Progenitor cell of endocrine pancreas (in vitro differentiated cells): ENCODE measurements at places on chromosomes 3 and 15. TPM values are rescaled to one million over a fixed set of nuclear protein-coding genes. Genes with fewer than 3 reads are reported as not detected.

The HYAL1 gene
- total RNA-seq, result 3.1 and 4.1 TPM in 2 replicates

The NEO1 gene
- total RNA-seq, result 118 and 123 TPM in 2 replicates

The CCR9 gene
- not detected in 2 replicates for total RNA-seq

The IQCF5 gene
- total RNA-seq, result not detected in 2 replicates

The CLRN1 gene
- total RNA-seq, result not detected in 2 replicates

The PYDC2 gene
- total RNA-seq, result not detected in 2 replicates

The RAB5A gene
- total RNA-seq, result 58.2 and 59.8 TPM in 2 replicates

The ANKRD34C gene
- total RNA-seq, result not detected in 2 replicates

The CAPN3 gene
- 2.9 and 3.7 TPM in 2 replicates for total RNA-seq

The GPR176 gene
- 1.0 and 1.1 TPM in 2 replicates for total RNA-seq

The TYRO3 gene
- 86.7 and 106 TPM in 2 replicates for total RNA-seq

The ACTRT3 gene
- 2.1 and 2.6 TPM in 2 replicates for total RNA-seq

The CKMT1A gene
- total RNA-seq, result 4.0 TPM in 2 replicates

The GUCA1C gene
- not detected in 2 replicates for total RNA-seq

DNA sequence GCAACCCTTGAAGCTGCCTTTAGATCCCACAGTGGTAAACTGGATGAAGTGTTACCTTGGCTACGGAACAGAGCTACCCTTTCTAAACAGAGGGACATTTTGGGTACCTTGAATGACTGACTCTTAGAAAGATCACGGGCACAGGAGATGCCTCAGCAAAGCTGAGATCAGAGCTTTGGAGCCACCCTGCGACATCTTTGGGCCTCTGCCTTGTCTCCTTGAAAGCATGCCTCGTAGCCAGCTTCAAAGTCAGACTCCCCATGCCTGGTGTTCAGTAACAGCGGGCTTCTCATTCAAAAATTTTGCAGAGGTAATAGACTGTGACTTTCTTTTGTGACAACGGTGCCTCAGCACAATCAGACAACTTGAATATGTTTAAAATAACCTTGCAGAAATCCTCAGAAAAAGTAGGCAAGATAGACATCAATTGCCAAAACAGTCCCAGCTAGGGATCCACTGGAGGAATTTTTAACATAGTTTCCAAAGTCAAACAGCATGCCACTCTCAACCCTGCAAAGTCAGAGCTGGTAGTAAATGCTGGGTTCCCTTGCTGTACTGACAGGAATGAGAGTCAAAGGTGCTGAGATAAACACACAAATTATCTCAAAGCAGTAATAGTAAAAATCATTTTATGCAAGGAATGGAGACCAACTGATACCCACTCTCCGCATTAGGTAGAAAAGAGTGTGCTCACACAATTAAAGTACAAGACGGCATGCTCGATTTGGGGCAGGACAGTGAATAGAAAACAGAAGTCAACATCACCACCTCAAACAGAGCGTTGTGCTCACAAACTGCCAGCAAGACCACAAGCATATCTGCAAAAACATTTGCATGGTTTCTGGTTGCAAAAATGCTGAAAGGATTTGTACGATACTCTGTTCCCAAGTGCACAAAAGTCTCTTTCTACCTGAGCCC is 82.1 kb downstream of the MYO1E start:
- DNase-seq, result no peak

GRCh38 chr15:101264011-101264410 is 12.2 kb upstream of the CHSY1 start:
- DNase-seq, result no peak

DNA sequence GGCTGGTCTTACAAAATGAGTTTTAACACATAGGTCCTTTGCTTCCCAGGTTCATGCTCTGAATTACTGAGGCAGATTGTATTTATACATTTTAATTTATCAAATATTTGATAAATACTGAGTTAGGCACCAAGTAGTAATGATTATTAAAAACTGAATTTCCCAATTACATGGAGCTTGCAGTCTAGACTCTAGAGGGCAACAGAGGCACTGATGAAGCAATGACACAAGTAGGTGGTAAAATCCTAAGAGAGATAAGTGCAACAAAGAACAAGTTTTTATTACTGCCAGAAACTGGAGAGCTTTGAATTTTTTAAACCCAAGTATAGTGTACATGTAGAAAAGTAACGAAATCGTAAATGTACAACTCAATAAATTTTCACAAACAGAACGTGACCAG is 406.2 kb upstream of the RARB start:
- no peak for DNase-seq

- DNase-seq, result no peak
Measured at GRCh38 chr15:83178869-83179325, 28.7 kb downstream of the HDGFL3 start.

GRCh38 chr15:65355173-65355987 is 22.4 kb downstream of the IGDCC3 start:
- no peak for DNase-seq

- DNase-seq, result no peak
Measured at GRCh38 chr3:113063126-113063894, 72.5 kb downstream of the GTPBP8 start.

GRCh38 chr15:64111679-64112050 is 15.9 kb downstream of the SNX1 start:
- DNase-seq, result no peak

GRCh38 chr3:184791171-184791570 is 20.8 kb upstream of the VPS8 start:
- DNase-seq, result no peak

DNA sequence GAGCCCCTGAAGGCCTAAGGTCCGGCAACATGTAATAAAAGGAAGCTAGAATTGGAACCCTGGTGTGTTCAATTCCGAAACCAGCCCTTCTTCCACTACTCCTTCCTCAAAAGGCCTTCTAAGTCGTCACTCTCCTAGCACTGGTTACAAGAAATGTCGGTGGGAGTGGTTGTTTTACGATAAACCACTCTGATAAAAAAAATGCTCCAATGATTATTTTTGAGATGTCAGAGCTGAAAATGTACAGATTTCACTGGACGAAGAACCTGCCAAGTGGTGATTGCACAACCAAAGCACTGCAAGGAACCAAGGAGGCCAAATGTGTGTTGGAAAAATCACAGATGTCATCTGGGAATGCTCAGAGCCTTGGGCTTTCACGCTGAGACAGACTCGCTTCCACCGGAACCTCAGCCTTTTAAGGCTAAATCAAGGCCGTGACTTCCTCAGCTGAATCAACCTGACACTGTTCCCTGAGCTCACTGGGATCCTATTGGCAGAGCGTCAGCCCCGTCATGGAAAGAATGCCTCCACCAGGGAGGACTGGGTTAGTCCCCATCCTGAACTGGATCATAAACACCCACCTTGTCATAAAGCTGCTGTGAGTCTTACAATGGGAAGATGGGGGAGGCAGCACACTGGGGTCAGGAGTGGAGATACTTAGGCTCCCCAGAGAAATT is 108.1 kb upstream of the THBS1 start:
- DNase-seq, result no peak

DNA sequence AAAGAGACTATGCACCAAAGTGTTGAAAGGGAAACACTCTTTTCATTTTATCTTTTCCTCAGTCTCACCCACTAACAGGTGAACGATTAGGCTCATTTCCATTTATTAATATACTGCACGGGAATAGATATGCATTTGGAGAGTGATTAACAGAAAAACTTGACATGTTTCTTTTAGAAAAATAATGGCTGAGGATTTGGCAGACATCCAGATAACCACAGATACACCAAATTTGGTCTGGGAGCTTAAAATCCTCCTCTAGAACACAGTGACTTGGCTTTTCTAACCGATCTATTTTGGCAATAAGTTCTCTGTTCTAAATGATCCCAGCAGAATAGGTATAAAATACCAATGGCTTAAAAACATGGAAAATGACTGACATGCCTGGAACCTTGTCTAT is 459.3 kb upstream of the SGO1 start:
- no peak for DNase-seq

GRCh38 chr15:98485451-98485850 is 162.9 kb upstream of the IGF1R start:
- DNase-seq, result no peak

DNA sequence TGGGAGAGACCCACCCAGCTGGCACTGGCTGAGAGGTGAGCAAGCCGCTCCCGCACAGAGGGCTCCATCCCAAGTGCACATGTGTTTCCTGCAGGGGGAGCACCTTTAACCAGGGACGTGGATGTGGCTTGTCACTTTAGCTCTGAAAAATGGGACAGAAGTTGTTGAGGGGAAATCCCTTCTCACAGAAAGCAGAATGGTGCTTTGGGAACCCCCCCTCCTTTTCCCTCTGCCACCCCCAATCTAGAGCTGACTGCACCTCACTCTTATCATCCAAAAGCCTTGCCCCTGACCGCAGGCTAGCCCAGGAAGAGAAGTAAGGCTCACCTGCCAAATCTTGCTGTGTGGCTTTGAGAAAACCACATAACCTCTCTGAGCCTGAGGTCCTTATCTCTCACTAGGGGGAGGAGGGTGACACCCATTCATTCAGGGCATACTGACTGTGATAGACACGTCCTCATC is 77.9 kb downstream of the RPN1 start:
- no peak for DNase-seq

GRCh38 chr15:62886431-62887071 is 156.0 kb upstream of the TPM1 start:
- DNase-seq, result no peak

DNA sequence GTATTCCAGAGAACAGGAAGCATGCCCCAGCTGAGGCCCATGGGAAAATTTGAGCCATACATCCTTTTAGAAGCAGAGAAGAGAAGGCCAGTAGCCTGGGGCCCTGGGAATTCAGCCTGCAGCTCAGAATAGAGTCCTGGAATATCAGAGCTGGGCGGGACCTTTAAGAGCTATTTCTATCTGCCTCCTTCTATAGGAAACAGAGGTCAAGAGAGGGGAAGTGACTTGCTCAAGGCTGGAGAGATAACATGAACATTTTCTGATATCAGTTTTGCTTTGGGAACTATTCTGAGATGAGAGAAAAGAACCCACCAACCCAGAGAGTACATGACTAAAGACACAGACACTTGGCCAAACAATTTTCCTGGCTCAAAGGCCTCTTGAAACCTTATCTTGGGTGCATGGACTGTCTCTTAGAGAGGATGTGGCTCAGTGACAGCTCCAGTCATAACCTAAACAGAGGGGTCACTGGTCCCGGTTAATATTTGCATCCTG is 26.0 kb downstream of the MASP1 start:
- DNase-seq, result no peak

DNA sequence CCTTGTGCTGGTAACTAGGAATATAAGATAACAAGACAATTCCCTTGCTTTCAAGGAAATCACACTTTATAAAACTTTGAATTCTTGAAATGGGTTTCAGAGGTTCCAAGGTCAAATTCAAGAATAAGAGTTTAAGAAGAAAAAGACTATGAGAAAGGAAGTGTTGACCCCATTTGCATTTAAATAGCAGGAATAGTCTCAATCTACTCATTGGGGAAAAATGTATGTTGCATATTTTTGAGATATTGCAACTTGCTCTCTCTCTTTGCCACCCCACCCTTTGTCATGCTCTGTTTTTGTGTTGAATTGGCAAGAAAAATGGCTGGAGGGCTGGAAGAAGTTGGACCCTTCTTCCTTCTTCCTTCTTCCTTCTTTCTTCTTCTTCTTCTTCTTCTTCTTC is 699.2 kb downstream of the TUSC7 start:
- no peak for DNase-seq

DNA sequence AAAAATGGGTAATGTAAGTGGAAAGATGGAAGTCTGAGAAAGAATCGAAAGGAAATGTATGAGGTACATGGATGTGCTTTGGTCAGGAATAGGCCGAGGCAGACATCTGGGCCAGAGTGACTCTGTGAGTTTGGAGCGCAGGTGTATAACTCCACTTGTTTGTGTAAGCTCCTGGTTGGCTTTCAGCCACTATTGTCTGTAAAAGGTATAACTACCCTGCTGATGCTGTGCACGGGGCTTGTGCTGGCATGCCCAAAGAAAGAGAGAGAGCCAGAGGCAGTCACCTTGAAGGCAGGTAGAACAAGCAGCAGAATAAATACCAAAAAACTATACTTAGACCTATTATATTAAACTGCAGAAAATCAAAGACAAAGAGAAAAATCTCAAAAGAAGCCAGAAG is 32.7 kb upstream of the CD96 start:
- DNase-seq, result no peak

GRCh38 chr3:183823963-183824362 is 1.4 kb downstream of the MAP6D1 start:
- no peak for DNase-seq

- no peak for DNase-seq
Measured at GRCh38 chr3:192122832-192123594, 604.3 kb downstream of the FGF12 start.

DNA sequence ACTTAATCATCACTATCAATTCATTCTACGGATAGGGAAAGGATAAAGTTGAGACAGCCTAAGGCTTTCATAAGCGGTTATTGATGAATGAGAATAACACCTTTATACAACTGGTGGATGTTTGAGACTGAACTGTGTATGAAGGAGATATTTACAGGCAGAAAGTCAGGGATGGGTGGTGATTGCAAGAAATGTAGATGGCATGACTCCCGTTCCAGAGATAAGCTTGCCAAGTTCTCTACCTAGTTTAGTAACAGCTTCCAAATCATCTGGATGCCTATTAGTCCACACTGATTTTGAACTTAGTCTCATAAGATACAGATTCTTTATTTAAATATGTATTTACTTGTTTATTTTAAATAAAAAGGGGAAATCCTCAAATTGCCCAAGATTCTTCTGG is 358.8 kb downstream of the GAP43 start:
- DNase-seq, result no peak

- DNase-seq, result no peak
Measured at GRCh38 chr15:48566668-48567067, 78.8 kb downstream of the FBN1 start.

- no peak for DNase-seq
Measured at GRCh38 chr3:127572186-127572585, 18.3 kb downstream of the TPRA1 start.

GRCh38 chr15:94924971-94925598 is 693.7 kb downstream of the MCTP2 start:
- no peak for DNase-seq
